ENCODE measurements at places on chromosomes 5 and 9. TPM values are rescaled to one million over a fixed set of nuclear protein-coding genes. Genes with fewer than 3 reads are reported as not detected.

The RNF183 gene
- total RNA-seq = not detected

The GPX3 gene
- 2.3 TPM for total RNA-seq

The PDE6A gene
- total RNA-seq = not detected

The IL13 gene
- total RNA-seq = not detected

All from epithelial cell of umbilical artery (primary cell).